T-helper 1 cell (primary cell): ENCODE measurements at places on chromosomes 13 and 19.

DNA sequence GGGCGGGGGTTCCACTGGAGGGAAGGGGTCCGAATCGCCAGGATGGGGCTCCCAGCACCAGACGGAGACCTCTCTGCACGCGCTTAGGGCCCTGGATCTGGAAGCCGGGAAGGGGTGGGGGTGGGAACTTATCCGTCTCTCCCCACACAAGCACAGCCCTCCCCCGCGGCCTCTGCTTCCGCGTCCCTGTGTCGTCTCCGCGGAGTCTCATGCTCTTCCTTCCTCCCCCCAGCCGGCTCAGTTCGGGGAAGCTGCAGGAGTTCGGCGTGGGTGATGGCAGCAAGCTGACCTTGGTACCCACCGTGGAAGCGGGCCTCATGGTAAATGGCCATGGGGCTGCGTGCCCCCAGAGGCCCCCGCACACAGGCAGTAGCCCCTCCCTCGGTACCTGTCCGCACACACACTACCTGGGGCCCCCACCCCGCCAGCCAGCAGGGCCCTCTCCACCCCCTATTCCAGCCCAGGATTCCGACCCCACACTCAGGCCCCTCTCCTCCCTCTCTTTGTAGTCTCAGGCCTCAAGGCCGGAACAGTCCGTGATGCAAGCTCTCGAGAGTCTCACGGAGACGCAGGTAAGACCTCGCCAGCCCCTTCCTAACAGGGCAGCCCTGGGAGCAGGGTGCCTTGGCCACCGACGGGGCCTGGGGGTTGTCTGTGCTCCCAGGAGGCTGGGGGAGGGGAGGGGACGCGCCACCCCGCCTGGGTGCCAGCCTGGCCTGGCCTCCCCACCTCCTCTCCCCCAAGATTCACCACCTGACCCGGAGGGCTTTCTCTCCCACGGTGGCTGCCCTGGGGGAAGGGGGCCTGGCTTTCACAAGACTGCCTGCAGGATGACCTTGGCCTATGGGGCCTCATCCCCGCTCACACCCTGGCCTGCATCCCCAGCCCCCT is 3.2 kb downstream of the MIDN start:
- DNase-seq, result peak; percentile 67

GRCh38 chr13:97221466-97221865 is 667 bp upstream of the MBNL2 start:
- DNase-seq, result no peak

DNA sequence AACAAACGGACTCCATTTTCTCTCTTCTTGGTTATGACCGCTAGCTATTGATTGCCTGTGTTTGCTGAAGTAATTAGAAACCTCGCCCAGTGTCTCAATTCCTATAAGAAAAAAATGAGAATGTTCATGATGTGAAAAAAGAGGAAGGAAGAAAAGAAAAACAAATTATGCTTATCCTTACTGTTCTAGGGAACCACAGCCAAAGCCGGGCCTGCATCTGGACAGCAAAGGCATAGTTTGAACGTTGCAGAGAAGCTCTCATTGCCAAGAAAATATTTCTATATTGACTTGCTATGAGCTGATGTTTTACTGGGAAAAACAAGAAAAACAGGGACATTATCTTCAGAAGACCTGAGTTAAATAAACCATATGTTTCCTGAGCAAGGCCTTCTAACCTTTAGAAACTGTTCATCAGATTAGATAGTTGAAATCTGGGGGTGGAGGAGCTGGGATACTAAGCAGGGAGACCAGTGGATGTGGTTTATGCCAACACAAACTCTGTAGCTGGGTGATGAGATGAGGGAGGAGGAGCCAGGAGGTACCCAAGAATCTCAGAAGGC is 55.0 kb downstream of the EFNB2 start:
- DNase-seq, result no peak

DNA sequence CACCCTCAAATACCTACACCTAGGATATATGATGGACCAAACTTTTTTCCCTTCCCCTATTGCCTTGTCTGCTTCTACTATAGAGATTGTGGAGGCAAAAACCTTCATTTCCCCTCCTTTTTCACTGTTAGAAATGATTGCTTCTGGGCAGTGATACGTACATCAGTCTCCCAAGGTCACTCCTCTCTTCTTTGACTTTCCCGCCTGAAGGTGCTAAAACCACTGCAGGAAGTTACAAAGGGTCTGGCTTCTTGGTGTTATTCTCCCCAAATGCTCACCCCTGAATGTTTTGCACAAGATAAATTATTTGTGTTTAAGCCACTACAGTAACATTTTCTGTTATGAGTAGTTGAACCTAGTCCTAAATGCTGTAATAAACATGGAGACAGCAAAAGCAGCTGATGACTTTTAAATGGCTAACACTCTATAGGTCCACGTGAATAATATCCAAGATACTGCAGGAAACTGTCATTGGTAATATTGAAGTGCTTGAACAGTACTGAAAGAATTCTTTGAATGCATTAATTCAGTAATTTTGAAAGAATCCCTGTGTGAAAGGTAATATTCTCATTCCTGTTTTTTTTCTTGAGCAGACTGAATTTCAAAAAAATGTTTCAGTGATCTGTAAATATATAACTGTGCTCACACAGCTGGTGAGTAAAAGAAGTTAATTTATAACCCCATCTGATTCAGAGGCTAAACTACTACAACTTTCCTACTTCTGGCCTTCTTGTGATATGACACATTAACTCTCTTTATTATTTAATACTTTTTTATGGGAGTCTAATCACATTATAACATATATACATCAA is 865.1 kb downstream of the EFNB2 start:
- DNase-seq, result no peak

DNA sequence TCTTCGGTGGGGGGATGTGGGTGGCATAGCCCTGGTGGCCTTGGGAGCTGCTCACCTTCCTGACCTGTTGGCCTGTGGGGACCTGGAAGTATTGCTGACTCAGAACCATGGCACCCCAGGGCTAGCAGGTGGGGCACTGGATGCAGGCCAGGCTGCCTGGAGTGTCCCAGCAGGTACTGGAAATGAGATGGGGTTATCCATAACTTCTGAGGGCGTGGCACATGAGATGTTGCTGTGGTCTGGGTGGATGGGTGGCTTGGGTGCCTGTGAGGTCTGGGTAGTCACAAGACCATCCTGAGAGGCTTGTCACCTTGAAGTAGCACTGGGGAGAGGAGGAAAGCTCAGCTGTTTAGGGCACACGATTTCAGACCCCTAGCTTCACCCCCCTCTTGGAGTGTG is 636 bp upstream of the RNF225 start:
- no peak for DNase-seq

DNA sequence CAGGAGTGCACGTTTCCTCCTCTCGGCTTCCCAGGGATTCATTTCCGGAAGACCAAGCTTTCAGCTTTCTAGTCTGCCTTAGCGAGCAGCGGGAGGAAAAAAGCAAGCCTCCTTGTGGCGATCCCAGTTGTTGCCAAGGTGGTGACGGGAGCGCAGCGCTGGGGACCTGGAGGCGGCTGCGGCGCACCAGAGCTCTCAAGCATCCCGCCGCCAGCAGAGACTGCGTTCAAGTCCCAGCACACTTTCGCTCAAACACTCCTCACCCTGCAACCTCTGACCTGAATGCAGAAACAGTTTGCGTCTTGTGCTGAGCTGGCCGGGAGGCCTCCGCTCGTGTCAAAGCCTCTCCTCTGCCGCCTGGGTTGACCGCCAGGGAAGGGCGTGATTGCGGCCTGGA is 4.9 kb downstream of the GSX1 start:
- DNase-seq, result no peak

DNA sequence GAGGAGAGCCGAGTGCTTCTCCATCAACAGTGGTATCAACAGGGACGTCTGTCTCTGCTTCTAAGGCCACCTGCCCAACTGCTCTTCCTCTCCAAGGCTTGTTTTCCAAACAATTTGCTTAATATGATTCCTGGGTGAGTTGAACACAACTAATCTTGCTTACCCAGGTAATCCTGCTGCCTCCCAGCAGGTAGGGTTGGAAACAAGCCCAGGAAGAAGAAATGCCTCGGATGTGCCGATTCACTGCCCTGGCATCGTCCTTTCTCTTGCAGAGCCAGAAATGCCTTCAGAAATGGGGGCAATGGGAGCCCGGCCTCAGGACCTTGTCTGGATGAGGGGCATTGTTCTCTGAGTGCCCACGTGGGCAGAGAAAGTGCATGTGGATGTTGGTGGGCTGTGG is 51.9 kb upstream of the C1QTNF9B start:
- no peak for DNase-seq

- no peak for DNase-seq
Measured at GRCh38 chr13:62678039-62678438, 1262.4 kb upstream of the PCDH20 start.

DNA sequence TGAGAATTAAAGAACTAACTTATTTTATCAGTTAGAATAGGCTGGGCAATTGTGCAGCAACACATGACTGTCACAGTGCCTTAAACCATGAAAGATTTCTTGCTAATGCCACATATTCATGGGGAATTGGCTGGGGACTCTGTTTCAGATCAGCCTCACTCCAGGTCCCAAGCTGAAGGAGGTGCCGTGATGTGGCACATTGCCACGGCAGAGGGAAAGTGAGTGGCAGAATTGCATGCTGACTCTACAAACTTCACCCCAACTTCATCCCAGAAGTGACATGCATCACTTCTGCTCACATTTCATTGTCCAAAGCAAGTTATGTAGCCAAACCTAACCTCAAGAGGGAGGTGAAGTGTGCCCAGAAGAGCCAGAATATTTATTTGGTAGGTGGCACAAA is 37.8 kb downstream of the OLFM4 start:
- DNase-seq, result no peak

DNA sequence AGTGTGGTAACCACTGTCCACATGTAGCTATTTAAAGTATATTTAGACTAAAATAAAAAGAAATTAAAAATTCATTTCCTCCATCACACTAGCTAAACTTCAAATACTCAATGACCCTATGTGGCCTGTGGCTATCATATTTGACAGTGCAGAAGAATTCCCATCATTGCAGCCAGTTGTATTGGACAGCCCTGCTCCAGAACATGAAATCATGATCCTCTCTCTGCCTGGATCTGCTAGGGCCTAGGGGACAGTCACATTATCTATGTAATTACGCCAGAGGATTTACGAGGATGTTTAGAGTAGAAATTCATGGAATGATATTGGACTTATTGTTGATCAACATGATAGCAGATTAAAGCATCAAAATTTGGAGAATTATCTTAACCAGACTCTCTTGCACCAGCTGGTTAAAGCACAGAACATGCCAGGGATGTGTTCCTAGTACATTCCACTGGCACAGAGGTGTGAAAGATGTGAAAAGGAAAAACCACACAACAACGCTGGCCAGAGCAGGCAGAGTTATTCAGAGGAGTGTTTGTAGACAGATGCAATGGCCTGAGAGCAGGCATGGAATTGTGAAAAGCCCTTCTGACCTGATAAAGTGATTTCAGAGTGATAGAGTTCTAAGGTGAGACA is 108.9 kb upstream of the STARD13 start:
- no peak for DNase-seq

DNA sequence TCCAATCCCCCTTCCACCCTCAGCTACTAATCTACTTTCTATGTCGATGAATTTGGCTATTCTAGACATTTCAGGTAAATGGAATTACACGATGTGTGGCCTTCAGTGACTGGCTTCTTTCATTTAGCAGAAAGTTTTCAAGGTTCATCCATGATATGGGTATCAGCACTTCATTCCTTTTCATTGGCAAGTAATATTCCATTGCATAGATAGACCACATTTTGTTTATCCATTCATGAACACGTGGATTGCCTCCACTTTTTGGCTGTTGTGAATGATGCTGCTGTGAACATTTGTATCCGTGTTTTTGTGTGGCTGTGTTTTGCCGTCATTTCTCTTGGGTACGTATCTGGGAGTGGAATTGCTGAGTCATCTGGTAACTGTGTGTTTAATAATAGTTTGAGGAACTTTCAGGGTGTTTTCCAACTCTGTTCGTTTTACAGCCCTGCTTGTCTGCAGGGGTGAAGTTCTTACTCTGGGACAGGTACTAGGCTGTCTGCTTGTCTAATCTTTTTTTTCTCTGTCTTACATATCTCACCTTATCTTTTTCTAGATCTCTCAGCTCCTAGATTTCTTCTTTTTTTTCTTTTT is 32.5 kb downstream of the MARK4 start:
- no peak for DNase-seq

DNA sequence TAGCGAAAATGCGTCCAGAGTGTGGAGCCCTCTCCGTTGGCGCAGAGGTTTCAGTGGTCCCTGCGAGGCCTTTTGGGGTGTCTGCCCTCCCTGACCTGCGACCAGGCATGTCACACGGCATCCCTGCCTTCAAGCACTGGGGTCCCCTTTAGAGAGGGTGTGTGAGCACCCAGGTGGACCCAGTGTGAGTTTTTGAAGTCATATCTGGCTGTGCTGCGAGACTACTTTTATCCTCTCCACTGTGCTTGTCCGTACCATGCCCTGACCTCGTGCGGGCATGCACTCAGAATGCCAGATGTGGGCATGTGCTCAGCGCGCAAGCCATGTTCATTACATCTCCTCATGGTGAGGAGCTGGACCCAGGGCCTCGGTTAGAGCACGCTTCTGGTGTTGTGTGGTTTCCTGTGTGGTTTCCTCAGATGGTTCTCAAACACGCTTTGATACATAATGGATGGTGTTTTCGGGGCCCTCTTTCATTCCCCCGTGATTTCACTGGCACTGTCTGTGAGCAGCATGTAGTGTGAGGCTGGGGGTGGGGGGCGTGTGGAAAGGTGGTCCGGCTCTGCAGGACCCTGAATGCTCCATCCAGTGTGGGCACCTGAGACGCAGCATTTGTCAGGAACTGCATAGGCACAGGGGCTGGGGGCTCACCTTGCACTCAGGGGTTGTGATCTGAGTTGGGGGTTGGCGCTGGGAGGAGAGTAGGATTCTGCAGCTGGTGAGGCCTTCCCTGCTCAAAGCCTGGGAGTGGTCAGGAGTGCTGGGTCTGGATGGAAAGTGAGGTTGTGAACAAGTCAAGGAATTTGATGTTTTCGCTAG is 2.3 kb downstream of the TFDP1 start:
- DNase-seq, result no peak

GRCh38 chr13:36068566-36068965 is 62.6 kb downstream of the DCLK1 start:
- no peak for DNase-seq

- no peak for DNase-seq
Measured at GRCh38 chr19:54521022-54521859, 18.6 kb downstream of the LAIR2 start.

GRCh38 chr13:42569576-42570344 is 4.2 kb upstream of the TNFSF11 start:
- no peak for DNase-seq

GRCh38 chr13:30535046-30535445 is 69.3 kb upstream of the HMGB1 start:
- DNase-seq, result no peak

DNA sequence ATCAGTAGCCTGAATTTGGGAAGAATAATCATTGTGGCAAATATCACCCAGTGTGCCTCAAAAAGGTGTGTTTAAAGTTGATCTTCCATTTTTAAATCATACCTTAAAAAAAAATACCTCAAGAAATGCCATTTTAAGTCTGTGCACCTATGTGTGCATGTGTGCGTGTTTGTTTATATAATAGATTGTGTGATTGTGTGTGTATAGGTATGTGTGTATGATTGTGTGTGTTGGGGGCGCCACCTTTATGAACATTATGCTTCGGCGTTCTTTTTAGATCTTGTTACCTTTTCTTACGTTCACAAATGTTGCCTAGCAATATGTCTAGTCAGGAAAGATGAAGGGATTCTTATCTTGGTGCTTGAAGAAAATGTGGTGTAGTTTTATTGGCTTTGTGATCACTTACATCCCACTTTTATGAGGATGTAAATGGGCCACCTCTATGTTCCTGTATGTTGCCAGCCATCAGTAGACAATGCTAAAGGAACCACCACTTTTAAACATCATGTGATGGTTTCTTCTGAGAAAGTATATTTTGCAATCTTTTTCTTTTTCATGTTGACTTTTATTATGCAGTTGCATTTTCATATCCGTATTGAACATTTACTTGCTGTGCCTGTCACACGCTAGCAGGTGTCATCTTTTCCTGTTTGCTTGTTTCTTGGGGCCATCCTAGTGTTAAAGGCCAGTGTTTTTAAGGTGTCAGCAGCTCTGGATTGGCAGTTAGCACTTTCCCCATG is 2.2 kb upstream of the IRS2 start:
- DNase-seq, result no peak
